ENCODE measurements at places on chromosomes 2 and 18.

DNA sequence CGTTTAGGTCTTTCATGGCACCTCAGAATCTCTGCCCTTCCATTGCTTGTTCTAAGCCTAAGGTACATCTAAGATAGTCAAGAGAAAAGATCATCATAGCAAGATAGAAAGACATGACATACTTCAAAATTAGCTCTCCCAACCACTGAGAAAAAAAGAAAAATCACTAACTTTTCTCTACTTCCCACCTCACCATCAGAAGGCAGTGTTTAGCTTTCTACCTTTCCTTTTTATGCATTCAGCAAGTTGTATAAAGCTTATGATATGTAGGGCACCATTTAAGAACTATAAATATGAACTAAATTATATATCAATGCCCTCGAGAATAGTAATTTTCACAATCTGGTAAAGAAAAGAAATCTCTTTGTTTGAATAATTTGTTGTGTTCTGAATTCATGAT lies 331.8 kb upstream of the VWC2L start:
- DNase-seq: no peak

DNA sequence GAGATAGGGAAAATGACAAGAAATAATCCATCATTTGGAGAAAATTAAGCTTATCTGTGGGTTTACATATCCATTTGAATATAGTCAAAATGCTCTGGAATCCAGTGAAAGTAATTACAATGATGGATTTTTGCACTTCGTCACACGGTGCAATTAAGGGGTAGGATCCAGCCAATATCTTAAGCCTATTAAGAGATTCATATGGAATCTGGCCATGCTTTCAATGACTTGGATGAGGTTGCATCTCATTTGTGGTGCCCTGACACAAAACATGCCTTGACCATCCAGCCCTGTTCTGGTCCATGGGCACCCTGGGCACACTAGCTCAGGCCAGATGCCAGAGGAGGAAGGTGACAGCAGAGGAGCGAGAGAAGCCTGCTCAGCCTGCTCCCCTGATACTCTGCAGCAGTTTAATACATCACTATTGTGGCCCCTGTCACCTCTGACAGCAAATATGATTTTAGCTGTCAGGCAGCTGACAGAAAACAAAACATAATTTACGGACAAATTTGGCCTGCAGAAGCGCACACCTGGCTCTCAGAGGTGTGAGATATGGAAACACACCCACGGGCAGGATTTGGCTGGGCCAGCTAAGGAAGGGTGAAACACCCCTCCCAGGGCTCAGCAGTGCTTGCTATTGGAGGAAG lies 94.1 kb upstream of the ST8SIA3 start:
- no peak for DNase-seq

DNA sequence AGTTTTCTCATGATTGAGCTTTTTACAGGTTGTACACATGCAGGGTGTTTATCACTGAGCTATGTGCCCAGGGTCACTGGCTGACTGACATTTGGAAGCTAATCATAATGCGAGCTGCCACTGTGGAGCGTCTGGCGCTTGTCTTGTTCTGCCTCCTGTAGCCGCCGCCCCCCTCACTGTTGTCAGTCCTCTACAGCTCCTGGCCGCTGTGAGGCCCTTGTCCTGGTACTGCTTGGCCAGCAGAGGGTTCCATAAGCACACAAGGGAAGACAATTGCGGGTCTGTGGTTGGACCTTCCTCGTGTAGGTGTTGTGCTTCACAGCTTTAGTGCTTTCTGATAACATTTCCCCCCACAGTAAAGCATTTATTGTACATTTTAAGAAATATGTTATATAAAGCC lies 105.6 kb upstream of the LDLRAD4 start:
- no peak for DNase-seq

DNA sequence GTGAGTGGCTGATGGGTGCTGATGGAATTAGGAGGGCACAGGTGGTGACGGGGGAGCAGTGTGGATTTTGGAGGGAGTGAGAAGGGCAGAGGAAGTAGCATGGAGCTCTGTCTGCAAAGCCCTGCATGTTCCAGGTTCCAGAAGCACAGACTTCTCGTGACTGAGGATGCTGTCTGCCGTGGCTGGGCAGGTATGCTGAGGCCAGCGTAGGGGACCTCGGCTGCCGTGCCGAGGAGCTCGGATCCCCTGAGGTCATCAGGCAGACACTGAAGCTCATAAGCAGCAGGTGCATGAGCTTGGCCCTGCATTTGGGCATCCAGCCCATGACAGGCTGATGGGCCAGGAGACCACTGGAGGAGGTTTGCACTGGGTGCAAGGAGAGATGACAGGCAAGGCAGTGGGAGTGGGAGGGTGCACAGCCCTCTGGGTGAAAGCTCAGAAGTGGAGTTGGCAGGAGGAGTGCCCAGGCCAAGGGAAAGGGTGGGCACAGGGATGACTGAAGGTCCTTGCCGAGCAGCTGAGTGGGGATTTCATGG lies 215.3 kb downstream of the SH3RF3 start:
- no peak for DNase-seq

DNA sequence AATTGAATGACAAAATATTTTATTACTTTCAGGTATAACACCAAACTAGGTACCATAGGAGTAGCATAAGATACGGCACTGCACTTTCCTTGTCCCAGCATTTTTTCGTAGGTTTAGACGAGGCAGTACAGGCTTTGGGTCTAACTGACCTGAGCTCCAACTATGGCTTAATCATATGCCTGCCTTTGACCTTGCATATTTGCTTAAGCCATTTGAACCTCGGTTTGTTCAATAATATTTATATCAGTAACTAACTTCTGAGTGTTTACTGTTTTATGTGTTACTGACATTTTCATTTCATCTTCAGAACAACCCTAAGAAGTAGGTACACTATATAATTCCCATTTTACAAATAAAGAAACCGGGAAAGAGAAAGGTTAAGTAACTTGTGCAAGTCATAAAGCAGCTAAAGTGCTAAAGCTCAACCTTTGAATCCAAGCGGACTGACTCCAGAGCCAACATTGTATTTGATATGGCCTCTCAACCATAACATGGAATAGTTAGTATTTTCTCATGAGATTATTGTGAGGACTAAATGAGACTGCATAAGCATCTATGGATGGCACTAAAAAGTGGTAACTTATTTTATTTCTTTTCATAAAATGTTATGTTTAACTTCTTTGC lies 104.0 kb downstream of the R3HDM1 start:
- DNase-seq: no peak

GRCh38 chr2:241798631-241799521 lies 10.1 kb upstream of the NEU4 start:
- DNase-seq: no peak

DNA sequence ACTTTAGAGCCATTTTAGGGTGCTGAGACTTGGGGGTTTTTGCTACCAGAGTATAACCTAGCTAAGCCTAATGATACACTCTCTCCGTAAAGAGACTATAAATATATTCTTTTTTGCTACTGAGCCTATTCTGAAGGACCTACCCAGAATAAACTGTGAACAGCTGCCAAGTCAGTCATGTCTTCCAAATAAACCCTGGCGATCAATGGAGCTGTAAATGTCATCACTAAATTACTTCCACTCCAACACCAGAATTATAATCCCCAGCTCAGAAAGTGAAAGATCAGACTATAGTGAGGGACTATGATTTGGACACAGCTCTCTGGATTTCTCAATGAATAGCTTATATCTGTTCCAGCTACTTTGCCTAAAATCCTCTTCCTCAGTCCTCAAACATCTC lies 178.9 kb downstream of the METTL4 start:
- DNase-seq: no peak

GRCh38 chr2:238697193-238698071 lies 150.5 kb upstream of the TWIST2 start:
- DNase-seq: no peak
